ENCODE measurements at places on chromosomes 11 and 22.

DNA sequence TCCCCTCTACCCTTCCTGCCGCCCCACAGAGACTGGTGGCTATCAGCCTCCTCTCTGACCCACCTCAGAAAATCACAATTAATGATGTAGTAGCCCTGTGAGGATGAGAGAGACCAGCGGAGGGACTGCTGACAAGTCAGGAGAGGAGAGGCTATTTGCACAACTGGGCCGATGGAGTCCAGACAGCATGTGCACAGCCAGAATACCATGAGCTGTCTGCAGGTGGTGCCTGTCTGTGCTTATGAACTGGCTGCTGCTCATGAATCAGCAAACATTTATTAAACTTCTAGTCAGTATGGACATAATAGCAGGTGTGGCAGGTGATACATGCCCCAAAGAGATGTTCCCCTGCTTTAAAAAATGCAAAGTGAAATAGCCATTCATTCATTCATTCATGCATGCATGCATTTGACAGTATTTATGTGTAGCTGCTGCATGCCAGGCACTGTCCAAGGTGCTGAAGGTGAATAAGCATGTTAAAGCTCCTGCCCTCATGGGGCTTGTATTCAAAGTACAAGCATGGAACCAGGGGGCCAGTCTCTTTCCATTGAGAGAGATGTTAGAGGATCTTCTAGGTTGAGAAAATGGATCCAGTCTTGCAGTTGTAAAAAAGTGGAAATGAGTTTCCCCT lies 141.3 kb downstream of the GRIK4 start:
- no peak for DNase-seq

DNA sequence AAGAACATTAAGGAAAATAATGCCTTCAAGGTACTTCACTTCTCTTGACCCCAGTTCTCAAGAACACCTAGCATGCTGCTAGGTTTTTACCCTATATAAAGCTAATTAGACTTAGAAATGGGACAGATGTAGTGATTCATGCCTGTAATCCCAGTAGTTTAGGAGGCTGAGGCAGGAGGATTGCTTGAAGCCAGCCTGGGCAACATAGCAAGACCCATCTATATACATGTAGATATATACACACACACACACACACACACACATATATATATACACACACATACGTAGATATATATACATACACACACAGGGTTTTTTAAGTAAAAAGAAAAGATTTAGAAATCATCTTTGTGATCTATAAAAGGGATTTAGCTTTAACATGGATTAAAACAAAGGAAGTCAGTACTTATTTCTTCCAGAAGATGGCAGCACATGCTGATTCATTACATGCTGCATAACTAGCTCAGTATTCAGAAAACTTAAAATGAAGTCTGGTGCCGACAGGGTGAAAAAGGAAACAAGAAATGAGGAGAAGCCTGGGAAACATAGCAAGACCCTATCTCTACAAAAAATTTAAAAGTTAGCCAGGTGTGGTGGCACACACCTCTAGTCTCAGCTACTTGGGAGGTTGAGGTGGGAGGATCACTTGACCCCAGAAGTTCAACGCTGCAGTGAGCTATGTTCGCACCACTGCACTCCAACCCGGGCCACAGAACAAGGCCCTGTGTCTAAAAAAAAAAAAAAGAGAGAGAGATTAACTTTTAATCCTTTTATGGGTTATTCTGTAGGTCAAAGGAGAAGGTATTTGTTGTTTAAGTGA lies 28.5 kb upstream of the RBX1 start:
- no peak for DNase-seq

DNA sequence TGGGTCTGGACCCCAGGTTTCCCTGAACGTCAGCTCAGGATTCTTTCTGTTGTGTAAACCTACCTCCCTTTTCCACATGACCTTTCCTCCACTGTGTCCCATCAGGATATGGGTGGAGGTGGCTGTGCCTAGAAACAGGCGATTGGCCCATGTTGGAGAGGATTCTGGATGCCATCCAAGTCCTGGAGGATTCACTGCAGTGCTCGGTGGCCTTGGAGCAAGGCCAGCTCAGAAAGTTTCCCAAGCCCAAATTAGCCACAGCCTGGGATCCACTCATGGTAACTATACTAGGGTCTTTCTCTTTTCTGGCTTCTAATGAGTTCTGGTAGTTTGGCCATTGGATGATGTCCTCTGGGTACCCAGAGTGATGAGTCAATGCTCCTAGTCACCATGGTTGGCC lies 141.6 kb downstream of the SNX19 start:
- DNase-seq, result no peak

- DNase-seq, result no peak
Observed at GRCh38 chr11:118644496-118644895, 35.0 kb downstream of the TREH start.

- DNase-seq, result no peak
Observed at GRCh38 chr11:120108785-120109168, 29.1 kb downstream of the TRIM29 start.

DNA sequence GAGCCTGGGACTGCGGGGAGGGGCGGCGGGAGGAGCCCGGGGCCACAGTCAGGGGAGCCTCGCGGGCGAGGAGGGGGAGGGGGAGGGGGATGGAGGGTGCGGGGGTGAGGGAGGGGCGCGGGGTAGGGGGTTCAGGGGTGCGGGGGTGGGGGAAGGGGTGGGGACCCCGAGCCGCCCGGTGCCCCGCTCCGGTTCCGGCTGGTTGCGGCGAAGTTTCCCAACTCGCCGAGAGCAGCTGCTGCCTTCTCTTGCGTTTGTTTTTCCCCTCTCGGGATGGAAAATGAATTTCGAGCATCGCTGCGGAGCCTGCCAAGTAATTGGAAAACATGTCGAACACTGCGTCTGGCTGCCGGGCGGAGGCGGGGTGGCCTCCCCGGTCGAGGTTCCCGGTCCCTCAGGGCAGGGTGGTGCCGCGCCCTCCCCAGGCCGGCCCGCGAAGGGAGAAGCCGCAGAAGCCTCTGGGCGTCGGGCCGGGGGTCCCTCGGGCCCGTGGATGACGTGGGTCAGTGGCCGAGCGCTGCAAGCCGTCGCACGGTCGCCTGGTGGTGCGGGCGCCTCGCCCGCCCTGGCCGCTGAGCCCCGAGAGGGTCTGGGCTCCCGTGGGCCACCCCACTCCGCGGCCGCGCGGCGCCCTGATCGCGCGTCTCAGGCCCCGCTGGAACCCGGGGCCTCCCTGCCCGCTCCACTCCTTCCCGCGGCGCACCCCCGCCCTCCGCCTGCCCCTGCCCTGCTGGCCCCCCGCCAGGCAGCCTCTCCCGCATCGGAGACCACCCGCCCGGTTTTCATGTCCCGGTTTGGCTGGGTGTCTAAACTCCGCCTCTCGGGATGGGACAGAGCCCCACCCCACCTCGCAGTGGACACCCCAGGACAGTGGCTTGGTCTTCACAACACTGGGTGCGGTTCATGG lies 12.1 kb downstream of the SPATA19 start:
- DNase-seq, result no peak

GRCh38 chr22:48923165-48923865 lies 904.4 kb downstream of the BRD1 start:
- no peak for DNase-seq

DNA sequence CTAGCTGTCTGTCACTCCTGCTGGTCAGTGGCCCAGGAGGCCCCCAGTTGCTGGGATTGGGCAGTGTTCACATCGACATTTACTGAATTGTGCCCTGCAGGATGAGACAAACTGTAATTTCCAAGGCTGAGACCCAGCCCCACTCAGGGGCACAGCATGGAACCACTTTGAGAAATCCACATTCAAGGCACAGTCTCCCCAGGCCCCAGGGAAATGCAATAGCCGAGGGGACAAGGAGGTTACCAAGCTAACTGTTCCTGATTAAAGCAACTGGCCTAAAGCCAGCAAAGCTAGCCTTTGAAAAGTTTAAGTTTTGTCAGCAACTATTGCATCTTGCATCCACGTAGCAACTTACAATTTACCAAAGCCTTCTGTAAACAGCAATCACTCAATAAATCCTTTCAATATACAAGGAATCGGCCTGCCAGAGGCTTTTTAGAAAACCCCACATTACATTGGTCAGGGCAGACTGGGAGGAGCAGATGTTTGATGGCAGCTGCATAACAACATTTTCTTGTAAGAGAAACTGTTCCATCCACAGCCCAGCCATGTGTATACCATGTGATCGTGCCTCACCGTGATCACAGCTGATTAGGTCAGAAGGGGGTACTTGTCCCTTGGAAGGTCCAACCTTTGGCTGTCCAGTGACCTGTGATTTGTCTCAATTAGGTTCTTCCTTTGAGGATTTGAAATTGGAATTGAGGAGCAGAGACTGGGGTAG lies 103.9 kb downstream of the TENM4 start:
- DNase-seq, result no peak

- no peak for DNase-seq
Observed at GRCh38 chr11:104028476-104029263, 7.8 kb upstream of the DDI1 start.

GRCh38 chr11:34637303-34637702 lies 16.4 kb downstream of the EHF start:
- no peak for DNase-seq

Data from stimulated activated CD8-positive, alpha-beta memory T cell treated with anti-CD3 and anti-CD28 coated beads, Interleukin-4, amount 100 ng/mL, for 4 hours (primary cell).